ENCODE measurements at places on chromosomes 7 and 10.

DNA sequence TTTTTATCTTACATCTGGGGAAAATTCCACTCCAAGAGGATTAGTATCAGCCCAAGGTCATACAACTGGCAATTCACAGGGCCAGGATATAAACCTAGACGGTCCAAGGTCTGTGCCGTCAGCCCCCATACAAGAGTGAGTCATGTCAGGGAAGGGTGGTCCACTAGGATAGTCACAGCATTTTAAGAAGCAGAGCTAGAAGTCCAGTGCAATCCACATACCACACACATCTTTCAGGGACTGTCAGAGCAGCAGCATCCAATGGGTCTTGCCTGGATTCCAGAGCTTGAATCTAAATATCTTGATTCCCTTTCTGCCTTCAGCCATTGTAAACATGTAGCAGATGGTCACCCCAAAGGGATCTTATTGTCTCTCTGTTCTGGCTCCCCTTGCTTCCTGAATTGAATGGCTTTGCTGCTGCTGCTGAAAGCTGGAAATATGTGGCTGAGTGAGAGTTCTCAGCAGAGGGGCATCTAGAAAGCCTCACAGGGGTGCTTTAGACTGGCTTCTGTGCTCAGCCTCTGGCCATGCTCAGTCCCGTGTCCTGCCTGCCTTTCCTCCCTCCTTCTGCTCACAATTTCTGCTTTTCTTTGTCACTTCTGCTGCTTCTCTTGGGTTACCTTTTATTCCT is 9.9 kb upstream of the OR6V1 start:
- DNase-seq: no peak

GRCh38 chr10:131435760-131436457 is 124.4 kb upstream of the TCERG1L start:
- no peak for DNase-seq

DNA sequence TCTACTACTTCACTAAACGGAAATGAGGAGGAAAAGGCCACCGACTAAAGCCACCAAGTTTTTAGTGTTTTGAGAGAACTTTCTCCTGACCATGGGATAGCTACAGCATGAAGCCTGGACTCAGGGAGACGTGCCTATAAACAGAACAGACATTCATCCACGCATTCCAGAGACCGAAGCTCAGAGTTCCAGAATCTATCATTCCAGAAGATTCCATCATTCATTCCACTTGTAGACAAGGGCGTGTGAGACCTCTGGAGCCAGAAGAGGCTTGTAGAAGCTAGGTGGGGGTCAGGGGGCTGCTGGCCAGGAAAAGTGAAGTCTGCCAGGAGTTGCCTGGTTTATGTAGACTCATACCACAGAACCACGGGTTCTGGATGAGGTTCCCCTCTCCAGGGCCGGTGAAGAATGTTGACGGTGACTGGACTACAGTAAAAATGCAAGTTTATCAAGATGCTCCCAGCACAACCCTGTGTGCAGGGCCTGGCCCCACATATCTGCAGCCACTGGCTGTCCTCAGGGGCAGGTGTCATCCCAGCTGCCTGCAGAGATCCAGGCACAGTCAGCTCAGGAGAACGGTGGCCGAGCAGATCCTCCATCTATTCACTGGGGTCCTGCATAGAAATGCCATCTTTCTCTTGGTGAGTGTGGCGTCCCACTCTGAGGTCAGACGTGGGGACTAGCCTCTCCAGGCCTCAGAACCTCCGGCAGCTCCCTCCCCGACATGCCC is 215.7 kb downstream of the USP6NL start:
- no peak for DNase-seq

DNA sequence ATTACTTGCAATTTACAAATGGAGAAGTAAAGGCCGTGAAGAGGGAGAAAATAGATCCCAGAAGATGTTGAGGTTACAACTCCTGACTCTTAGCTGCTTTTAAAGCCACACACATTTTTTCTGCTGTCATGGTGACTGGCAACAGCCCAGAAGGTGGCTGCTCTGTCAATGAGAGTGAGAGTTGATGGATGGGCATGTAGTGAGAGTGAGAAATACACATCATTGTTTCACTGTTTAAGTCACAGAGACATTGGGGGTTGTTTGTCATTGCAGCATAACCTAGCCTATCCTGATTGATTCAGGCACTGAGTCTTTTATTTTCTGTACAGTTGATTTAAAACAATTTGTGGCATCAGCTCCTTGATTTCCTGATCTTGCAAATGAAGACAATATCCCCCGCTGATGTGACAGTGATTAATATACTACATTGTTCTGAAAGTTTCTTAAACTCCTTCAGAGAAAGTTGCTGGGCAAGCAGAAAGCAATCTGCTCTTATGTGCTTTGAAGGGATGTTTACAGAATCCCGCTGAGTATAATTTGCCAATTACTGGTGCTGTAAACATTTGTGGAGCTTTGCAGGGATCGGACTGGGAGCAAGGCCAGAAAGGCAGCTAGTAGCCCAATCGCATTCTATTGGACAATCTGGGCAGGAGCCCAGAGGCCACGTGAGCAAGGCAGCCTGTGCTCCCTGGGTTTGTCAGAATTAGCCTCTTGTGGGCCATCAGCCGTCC is 229.6 kb downstream of the PRPF18 start:
- no peak for DNase-seq

DNA sequence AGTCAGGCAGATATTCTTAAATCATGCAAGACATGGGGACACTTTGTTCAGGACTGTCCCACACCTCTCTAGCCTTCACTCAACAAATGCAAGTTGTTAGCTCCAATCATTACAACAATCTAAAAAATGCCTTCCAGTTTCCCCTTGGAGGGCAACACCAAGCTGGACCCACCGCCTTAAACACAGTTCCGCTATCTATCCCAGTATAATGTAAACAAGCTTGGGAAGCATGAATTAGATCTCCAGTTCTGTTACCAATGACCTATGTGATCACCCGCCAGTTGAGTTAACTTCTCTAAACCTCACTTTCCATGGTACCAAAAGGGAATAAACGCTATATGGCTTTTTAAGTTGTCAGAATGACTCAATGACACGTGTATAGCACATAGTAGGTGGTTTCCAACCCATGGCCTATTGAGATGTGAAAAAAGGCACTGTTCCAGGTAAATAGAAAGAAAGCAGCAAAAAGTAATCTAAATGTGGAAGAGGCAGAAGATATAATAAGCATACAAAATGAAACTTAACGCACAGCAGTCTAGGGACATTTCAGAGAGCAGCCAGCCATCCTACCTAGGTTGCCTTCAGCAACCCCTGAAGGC is 2.4 kb upstream of the REEP3 start:
- DNase-seq: no peak

Data from stimulated activated CD8-positive, alpha-beta memory T cell treated with anti-CD3 and anti-CD28 coated beads, Interleukin-7, amount 100 ng/mL, for 1 hour (primary cell).